ENCODE measurements at places on chromosomes 11 and 22. TPM values are rescaled to one million over a fixed set of nuclear protein-coding genes. Genes with fewer than 3 reads are reported as not detected.

RASL10A gene
- not detected for polyA plus RNA-seq

KCNJ1 gene
- polyA plus RNA-seq = not detected

GP1BB gene
- polyA plus RNA-seq = not detected

GAB4 gene
- not detected for polyA plus RNA-seq

Data from CD4-positive, alpha-beta memory T cell (primary cell).